Stimulated activated CD8-positive, alpha-beta memory T cell treated with anti-CD3 and anti-CD28 coated beads, Interleukin-7, amount 100 ng/mL, for 24 hours (primary cell): ENCODE measurements at places on chromosomes 7 and 10.

- no peak for DNase-seq
Measured at GRCh38 chr7:33143996-33144718, 14.8 kb downstream of the BBS9 start.

DNA sequence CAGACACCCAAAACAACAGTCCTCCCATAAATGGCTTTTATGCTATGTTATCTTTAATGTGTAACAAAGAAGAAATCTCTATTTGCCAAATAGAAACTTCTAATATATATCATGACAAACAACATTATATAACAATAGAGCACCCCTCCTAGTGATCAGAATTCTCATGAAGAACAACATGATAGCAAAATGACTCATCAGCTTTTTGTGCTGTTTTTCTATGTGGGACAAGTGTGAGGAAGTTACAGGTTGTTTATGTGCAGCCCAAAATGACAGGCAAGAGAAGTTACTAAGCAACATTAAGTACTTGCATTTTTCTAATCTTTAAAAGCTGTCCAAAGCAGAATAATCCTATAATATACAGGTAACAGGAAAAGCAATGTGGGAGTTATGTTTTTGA lies 7.7 kb downstream of the DGKB start:
- DNase-seq: no peak

- DNase-seq: no peak
Measured at GRCh38 chr10:44982114-44982460, 3.5 kb upstream of the DEPP1 start.

DNA sequence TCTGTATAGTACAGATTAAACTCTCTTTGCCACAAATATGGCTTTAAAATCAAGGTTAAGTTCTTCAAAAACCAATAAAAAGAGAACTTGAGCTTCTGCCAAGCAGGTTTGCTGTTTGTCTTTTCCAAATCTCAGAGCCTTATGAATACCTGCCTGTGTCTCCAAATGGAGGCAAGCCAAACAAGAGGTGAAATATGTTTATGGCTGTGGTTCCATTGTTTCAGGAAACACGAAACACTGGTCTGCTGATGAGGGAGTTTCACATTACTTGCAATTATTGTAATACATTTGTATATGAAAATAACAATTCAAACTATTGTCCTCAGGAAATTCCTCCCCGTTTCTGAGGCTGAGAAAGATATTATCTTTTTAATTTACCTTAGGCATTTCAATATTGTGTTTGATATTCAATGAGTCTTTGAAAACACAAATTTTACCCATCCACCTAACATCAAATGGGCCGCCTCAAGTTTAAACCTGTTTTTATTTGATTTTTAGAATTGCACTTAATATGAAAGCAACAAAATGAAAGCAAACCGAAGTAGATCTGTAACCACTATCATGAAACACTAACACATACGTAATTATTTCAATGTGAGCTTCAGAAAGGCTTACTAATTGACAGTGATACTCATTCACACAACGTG lies 359.3 kb downstream of the HGF start:
- DNase-seq: no peak

DNA sequence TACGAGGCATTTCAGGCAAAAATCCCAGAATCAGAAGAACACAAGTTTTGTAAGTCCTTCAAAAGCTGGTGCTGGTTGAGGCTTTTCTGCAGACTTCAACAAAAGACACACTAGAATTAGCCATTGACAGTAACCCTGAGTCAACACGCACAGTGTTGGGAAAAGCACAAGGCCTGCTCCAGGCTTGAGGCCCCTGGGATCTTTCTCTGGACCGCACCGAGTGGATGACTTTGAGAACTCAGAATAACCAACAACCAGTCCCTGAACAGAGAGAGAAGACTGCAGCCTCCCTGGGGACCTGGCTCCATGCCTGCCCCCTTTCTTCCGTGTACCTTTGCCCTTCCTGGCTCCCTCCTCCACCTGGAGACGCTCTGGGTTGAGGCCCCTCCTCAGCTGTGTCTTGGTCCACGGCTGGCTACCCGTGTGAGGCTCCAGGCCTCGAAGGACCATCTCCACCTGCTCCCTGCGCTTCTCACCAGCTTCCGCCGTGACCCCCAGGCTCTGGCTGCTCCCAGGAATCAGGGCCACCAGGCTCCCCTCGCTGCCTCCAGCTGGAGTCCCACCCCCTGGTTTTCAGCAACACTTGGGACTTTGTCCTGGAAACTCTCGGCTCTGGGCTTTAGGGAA lies 28.4 kb downstream of the DIP2C start:
- DNase-seq: no peak
